Kidney glomerular epithelial cell (primary cell): ENCODE measurements at places on chromosomes 7 and 10.

DNA sequence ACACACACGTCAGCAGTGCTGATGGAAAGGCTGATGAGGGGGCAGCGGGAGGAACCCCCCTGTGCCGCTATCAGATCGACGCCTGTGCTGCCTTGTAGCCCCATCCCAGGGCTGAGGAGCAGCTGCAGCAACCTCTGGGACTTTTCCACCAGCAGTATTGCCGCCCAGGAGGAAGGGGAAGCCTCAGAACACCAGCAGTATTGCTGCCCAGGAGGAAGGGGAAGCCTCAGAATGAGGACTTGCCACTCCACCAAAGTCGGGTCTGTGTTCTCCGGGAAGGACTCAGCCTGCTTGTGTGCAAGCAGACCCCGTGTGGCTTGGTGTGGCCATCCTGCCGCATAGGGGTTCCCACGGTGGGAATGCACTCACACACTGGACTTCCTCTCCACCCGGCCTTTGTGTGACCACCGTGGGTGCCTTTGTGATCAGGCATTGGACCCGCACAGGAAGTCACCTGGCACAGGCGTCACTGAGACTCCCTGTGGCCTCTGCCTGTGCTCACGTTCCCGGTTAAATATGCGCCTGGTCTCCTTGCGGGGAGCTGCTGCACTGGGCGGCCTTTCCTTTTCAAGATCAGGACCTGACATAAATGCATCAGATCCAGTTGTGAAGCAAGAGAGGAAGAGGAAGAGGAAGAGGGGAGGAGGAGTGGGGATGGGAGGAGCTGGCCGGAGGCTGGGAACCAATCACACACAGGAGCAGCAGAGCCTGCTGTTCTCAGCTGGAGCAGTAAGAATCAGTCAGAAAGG, 248.5 kb downstream of the DNAJB6 start:
- DNase-seq, result no peak

DNA sequence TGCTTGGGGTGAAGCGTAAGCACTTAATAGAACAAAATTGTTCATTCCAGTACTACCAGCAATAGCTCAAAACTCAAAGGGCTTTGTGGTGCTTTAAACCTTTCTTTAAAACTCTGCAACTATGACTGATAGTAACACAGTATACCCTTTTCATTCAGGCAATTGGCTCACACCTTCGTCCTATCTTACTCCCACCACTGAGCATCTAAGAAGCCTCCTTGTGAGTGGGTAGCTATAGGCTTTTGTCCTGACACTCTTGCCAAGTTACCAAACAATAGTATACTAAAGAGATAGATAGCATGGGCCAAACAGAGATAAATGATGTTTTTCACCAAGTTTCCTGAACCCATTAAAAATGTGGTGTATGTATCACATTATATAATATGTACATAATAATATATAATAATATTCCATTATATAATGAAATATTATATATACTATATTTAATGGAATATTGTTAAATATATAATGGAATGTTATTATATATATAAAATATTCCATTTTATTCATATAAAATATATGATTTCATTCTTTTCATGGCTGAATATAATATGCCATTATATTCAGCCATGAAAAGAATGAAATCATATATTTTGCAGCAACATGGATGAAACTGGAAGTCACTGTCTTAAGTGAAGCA, 96.2 kb downstream of the TES start:
- DNase-seq, result no peak

DNA sequence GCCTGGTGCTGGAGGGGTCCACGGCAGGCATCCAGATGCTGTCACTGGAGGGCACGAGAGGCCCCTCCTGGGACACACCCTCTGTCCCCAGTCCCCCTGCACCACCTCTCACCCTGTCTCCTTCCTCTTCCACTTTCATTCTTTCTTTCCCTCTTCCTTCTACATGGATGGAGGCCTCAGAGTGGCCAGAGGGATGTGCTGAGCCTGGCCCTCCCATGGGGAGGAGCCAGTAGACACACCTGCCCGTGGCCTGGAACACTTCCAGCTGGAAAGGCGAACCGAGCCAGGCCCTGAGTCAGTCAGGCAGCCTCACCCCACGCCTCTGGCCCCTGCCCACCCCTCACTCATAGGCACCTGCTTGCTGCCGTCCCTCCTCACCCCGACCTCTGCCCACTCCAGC, 55.9 kb upstream of the MXI1 start:
- DNase-seq, result peak; percentile 9

GRCh38 chr10:88103576-88103975, 240.2 kb downstream of the PTEN start:
- no peak for DNase-seq

GRCh38 chr7:4479367-4480039, 202.6 kb upstream of the FOXK1 start:
- peak; percentile 22 for DNase-seq
